ENCODE measurements at places on chromosomes 1 and 21.

- DNase-seq = no peak
Measured at GRCh38 chr1:166302989-166303758, 136.4 kb upstream of the FAM78B start.

DNA sequence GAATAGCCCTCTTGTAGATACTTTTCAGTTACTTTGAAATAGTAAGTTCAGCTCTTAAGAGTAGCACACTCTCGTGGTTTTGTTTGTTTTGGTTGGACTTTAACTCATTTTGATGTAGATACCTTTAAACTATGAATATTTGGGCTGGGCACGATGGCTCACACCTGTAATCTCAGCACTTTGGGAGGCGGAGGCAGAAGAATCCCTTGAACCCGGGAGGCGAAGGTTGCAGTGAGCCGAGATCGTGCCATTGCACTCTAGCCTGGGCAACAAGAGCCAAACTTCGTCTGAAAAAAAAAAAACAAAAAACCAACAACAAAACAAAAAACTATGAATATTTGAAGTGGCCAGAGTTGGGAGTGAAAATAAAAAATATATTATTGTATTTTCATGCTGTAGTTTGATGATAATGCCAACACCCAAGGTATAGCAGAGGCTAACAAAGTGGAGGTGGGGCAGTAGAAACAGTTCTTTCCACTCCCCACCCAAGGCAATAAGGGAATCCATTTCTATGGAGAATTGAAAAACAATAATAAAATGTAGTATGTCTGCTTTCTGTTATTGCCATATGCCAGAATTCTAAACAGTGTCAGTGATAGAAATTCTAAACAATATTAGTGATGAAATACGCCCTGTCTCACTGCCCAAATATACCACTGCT is 1.7 kb downstream of the ZNF326 start:
- no peak for DNase-seq

DNA sequence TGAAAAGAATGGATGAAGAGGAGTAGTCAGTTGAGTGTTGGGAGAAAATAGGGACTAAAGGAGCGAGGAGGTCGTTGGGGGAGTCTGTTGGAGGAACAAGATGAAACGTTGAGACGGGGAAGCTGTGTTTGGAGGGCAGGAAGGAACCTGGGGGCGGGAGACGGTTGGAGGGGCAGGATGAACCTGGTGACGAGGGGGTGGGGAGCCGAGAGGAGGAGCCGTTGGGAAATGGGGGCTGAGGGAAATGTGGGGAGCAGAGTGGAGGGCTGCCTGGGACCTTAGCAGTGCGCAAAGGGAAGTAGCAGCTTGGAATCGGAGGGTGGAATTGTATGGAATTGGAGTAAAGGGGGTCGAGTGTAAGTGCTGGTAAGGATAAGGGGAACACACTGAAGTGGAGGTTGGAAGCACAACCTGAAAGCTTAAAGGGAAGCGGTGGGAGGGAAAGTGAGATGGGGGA is 630 bp downstream of the MTF2 start:
- DNase-seq = peak; percentile 74

DNA sequence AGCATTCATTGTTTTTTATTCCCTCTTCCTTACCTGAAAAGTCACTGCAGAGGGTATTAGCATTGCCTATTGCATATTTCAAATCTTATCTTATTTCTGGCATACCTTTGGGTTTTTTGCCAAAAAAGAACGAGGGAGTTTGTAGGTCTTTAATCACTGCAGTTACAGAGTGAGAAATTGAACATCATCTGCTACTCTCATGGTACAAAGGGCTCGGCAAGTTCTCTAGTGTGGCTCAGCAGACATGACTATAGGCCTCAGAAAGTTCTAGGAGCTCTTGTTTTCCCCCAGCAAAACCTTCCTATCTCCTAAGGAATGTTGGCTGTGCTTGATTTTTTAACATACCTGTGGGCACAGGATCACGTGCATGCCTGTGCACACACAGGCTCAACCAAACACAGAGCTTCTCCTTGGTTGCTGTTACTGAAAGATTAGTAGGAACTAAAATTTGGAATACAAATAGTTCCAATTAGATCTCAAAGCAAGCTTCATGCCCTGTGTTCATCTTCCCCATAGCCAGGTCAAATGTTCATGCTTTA is 69.7 kb downstream of the CCDC185 start:
- DNase-seq = no peak

- no peak for DNase-seq
Measured at GRCh38 chr1:111961773-111962565, 27.5 kb downstream of the KCND3 start.

DNA sequence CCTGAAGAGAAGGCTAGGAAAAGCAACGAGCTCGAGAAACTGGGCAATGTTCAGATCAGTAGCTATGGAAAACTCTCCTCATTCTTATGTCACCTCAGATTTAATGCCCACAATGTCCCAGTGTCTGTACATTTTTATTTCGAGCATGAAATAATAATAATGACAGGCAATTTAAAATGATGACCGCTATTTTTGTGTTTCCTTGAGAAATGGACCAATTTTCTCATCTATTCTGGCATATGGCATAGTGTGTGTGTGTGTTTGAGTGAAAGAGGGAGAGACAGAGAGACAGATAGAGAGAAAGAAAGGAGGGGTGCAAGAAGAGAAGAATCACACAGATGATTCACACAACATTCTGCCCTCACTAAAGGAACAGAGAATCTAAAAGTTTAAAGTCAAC is 119.1 kb upstream of the C1orf21 start:
- no peak for DNase-seq

- peak; percentile 56 for DNase-seq
Measured at GRCh38 chr1:246181241-246181640, 325.8 kb downstream of the SMYD3 start.

- peak; percentile 66 for DNase-seq
Measured at GRCh38 chr1:15803380-15803779, 4.1 kb downstream of the UQCRHL start.

- no peak for DNase-seq
Measured at GRCh38 chr1:241419986-241420385, 63.0 kb upstream of the RGS7 start.

DNA sequence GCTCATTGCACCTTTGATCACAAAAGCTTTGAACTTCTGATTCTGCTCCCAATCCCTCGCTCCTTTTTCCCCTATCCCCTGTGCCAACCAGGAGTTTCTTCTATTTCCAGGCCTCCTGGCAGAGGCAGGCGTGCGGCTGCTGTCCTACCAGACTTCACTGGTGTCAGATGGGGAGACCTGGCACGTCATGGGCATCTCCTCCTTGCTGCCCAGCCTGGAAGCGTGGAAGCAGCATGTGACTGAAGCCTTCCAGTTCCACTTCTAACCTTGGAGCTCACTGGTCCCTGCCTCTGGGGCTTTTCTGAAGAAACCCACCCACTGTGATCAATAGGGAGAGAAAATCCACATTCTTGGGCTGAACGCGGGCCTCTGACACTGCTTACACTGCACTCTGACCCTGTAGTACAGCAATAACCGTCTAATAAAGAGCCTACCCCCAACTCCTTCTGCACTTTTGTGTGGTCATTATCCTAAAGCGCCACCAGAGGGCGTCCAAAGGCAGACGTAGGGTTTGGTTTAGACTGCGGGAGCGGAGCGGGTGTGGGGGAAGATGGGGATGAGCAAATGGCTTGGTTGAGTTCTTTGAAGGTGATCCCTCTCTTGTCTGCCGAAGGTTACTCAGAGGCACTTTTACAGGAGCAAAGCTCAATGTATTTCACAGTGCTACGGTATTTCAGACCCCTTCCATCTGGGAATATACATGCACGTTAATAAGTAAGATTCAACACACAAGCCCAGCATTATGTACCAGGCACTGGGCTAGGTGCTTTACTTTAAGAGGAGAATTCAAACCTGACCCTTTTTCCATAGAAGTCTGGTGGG is 24.7 kb downstream of the HMGCS2 start:
- peak; percentile 88 for DNase-seq

DNA sequence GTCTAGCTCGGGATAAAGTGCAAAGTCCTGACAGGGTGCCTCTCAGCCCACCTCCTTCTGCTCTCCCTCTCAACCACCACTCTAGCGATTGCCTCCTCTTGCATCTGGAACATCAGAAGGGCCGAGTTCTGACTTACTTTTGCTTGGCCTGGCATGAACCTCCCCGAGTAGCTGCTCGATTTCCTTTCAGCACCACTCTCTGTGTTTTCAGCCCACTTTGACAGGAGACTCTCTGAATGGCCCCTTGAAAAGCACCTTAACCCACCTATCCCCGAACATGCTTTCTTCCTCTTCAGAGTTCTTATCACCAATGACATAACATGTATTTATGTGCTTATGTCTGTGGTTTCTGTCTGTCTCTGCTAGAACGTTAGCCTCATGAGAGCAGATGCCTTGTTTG is 225.8 kb upstream of the RUNX1 start:
- no peak for DNase-seq

DNA sequence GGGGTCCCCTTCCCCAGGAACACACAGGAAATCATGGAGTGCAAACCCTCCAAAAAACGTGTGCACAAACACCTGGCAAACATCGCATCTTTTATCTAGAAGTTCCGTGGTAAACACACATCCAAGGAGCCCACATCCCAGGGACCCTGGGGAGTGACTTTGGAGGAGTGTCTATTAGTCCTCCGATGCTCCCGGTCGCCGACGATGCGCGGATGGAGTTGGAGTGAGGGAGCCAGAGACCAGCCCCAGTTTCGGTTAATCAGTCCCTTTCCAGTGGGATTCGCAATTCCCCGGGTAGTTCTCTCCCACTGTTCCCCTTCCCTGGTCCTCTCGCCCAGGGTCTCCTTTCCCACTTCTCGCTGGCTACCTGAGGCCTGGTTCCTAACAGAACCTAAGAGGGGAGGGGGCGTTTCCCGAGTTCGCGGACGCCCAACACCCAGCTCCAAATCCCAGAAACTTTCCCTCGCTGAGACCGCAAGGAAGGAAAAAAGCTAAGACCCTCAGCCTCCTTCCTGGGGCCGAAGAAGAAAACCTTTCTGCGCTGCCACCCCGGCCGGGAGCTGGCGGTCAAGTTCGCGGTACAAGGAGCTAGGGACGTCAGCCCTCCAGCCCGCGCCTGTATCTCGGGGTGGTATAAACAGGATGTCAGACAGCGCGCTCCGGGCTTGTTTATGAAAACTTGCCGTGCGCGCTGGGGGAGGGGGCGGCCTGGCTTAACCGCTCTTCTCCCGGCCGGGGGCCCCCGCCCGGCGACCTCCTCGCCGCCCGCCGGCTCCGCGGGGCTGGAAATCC is 787 bp downstream of the JAK1 start:
- DNase-seq = peak; percentile 83

GRCh38 chr1:19229828-19230325 is 19.8 kb upstream of the UBR4 start:
- no peak for DNase-seq

GRCh38 chr1:218357211-218357892 is 12.2 kb downstream of the TGFB2 start:
- peak; percentile 65 for DNase-seq

DNA sequence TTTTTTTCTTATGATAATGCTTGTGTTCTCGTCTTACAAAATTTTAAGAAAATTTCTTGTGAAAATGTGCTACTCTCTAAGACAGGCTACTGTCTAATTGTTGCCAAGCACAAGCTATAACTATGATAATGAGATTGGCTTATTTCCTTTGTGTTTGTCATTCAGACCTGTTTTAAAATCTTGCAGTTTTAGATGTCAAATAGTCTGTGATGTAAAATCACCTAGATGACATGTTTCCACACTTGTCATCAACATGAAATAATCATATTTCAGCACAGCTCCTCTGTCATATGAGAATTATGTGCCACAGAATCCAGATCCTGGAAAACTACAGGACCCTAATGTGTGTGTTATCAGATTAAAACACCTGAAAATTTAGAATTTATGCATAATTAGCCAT is 539.7 kb downstream of the USP25 start:
- DNase-seq = no peak

- no peak for DNase-seq
Measured at GRCh38 chr1:1157033-1157365, 16.7 kb upstream of the TTLL10 start.

- no peak for DNase-seq
Measured at GRCh38 chr1:174850726-174851125, 149.0 kb upstream of the CACYBP start.

GRCh38 chr1:201024625-201024998 is 1.1 kb upstream of the KIF21B start:
- no peak for DNase-seq

DNA sequence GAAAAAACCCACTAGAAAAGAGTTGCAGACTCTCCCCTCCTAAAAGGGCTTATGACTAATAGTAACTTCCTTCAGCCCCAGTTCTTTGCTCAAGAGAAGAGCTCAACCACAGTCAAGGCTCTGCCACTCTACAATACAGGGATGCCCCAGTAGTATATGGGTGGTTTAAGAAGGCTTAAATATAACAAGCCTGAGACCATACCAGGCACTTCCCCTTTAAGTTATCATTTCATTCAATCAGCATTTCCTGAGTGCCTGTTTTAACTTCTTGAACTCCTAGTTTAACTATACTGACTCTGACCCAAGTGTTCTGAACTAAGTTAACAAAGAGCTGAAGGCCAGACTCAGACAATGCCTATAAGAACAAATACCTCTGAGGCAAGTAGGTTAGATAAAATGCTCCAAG is 19.8 kb downstream of the PRPF38A start:
- DNase-seq = peak; percentile 87

- DNase-seq = no peak
Measured at GRCh38 chr1:20114021-20114648, 5.2 kb downstream of the PLA2G2D start.

GRCh38 chr1:206812471-206812870 is 40.2 kb upstream of the IL10 start:
- no peak for DNase-seq

DNA sequence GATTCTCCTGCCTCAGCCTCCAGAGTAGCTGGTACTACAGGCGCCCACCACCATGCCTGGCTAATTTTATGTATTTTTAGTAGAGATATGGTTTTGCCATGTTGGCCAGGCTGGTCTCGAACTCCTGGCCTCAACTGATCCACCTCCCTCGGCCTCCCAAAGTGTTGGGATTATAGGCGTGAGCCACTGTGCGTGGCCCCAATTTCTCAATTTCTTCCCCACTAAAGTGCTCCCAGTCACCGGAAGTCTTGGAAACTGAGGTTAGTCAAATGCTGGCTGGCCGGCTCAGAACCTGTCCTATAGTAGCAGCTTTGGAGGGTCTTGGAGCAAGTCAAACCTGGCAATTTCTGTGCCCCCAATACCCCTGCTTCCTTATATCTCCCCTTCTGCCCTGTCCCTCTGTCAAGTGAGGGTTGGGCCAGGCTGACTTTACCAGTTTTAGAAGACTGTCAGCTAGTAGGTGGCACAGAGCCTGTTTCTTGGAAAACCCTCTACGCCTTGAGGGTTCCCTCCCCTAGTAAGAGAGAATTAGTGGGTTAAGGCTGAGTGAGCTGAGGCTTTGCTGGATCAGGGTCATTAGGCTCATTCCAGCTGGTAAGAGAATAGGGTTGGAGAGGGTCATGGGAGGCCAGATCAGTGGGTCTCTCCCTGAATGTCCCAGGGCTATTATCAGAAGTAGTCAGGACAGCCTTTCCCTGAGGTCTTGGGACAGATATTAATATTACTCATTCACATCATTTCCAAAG is 8.3 kb upstream of the EPB41 start:
- DNase-seq = no peak

Measured in hematopoietic multipotent progenitor cell treated with erythropoietin and hydrocortisone succinate and interleukin-3 and kit ligand, for 4 days (in vitro differentiated cells).